Left lung (tissue), 14 donors: ENCODE measurements at places on chromosomes 6 and 20. TPM values are rescaled to one million over a fixed set of nuclear protein-coding genes. Genes with fewer than 3 reads are reported as not detected.

DNA sequence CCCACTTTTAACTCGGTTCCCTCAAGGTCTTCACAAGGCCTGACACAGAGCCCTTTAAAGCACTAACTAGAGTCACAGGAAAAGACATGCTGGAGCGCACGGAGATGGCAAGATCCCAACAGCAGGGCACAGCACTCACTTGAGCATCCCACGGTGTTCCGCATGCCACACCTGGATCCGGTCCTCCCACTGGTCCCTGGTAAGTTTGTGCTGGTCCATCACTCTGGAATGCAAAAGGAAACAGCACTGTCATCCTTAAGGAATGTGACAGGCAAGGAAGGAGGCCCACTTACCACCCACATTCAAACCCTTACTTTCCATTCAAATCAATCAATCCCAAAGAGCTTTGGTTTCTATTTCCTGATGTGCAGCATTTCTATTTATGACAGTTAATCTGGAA, 34.7 kb downstream of the EZR start:
- no peak for DNase-seq

DNA sequence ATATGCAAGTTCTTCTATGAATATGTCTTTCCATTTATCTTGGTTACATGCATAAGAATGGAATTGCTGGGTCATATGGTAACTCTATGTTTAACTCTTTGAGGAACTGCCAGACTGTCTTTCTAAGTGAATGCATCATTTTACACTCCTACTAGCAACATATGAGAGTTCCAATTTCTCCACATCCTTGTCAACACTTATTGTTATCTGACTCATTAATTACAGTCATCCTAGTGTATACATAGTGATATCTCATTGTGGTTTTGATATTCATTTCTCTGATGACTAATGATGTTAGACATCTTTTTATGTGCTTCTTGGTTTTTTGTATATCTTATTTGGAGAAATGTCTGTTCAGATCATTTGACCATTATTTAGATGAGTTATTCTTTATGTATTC, 96.7 kb upstream of the LAMP5 start:
- DNase-seq = no peak

HLA-DPA1 gene
- 46.7 TPM for polyA plus RNA-seq

DNA sequence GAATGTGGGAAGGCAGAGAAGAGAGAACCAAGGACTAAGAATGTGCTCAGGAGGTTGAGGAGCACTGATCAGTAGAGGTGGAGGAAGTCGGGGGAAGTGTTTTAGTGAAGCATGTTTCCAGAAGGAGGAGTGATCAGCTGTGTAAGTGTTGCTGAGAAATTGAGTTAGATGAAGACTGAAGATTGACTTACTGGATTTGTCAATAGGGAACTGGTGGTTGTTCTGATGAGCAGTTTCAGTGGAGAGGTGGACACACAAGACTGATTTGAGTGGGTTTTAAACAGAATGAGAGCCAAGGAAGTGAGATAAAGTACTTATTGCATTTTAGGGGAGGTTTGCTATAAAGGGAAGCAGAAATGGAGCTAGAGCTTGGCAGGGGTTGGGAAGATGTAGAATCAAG, 182.6 kb downstream of the CDKAL1 start:
- no peak for DNase-seq

ELOVL4 gene
- 1.1 TPM for polyA plus RNA-seq

DNA sequence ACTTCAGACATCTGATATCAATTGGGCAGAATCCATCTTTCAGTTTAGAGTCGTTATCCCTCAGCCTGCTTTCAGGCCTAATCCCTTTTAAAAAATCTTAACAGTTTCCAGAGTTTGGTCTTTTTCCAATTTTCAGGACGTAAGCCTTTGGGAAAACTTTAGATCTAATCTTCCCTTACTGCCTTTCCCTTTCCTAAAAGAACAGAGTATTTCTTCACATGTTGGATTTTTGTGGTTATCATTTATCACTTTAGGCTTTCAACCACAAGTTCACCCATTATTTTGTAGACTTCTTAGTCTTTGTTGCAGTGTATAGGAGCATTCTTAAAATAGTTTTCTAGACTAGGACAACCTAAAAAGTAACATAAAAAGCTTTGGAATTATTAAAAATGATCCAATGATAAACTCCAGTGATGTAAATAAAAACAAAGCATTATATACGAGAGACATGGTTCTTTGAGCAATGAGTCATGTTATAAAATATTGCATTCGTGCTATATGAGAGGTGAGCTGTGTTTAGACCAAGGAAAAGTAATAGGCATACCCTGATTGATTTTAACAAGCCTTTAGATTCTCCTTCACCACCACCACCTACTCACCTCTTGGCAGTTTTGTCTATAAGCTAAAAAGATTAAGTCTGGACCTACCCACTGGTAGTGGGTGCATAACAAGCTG, 90.4 kb upstream of the MCHR2 start:
- DNase-seq = no peak

PRDM13 gene
- polyA plus RNA-seq = not detected

- DNase-seq = no peak
Observed at GRCh38 chr6:46053039-46053933, 37.6 kb upstream of the CLIC5 start.

DNA sequence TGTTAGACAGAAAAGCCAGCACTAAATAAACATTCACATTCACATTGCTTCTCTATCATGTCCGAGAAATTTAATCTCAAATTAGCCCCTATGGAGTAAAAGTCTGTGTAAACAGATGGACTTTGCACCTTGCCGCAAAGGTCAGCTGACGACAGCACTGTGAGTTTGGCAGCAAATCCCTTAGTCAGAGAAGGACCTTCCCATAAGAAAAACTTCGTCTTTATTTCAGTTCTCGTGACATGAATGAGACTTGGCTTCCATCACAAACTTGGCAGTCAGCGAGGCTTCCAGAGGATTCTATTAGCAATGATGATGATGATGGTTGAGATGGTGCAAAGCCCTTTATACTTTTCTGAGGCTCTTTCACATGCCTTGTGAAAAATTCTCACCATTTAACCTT, 133.7 kb upstream of the IFNGR1 start:
- DNase-seq = no peak

DNA sequence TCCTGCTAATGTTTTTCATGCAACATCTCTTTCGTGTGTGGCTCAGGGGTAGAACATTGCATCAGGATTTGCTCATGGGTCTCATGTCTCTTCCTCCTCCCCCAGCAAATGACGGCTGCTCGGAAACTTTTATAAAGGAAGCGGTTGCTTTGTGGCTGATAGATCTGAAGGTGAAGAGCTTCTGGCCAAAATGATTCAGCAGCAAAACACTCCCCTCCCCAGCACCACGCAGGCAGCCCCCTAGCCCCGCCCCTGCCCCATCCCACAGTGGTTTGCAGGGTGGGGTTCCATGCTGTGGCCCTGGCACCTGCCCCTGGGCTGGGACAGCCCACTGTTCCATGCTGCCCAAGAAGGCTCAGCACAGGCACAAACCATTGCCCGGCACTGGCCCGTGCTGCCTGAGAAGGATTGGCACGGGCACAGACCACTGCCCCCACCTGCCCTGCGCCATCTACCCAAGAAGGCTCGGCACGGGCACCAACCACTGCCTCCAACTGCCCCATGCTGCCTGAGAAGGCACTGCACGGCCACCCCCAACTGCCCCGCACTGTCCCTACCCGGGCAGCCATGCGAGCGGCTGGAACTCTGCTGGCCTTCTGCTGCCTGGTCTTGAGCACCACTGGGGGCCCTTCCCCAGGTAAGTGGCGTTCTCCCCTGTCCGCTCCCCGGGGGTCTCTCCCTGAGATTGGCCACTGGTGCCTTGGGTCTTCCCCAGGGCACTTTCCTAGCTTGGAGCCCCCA, at the start of gene CST7:
CST7 (plus strand) TSS at position 331 of the 741 bp plus-strand sequence; CDS start at position 568, 237 bp downstream.
- DNase-seq = no peak

HLA-DPB1 gene
- 30.3 TPM for polyA plus RNA-seq

DNA sequence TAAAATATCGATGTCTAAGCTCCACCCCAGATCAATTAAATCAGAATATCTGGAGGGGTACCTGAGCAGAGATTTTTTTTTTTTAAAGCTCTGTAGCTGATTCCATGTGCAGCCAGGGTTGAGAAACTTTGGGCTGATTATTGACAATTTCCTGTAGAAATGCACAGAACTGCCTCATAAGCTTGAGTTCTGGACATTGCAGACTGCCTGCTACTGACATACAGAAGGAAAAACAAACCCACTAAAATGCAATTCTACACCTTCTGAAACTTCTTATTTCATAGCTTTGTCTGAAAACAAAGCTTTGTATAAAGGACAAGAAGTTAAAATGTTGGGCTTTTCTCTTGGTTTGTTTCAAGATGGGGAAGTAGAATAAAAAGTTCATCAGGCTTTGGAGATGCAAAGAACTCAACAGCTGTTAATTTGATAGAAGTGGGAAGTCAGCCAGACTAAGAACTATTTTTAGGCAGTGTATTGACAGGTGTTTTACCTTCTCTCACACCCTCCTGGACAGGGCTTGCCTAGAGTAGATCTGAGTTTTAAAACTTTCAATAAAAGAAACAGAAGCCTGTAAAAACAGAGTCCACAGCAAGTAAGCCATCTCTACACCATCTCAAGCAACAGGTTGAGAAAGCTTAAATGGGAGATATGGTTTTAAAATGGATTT, 147.7 kb downstream of the KCNQ5 start:
- DNase-seq = no peak

OPRM1 gene
- polyA plus RNA-seq = not detected

UTRN gene
- 166 TPM for polyA plus RNA-seq

SPTLC3 gene
- 14.4 TPM for polyA plus RNA-seq

DNA sequence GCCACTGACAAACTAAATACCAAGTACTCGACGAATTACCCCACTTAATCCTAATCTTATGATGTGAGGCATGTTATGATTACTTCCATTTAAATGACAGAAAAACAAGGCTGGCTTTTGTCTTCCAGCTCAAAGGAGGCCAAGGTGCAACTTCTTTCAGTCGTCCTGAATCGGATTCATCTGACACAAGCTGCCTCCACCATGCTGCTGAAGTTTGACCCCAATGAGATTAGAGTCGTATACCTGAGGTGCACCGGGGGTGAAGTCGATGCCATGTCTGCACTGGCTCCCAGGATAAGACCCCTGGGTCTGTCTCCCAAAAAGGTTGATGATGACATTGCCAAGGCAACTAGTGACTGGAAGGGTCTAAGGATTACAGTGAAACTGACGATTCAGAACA, 71.0 kb downstream of the CHD6 start:
- no peak for DNase-seq

TCP11 gene
- polyA plus RNA-seq = 0.79 TPM

WFDC10B gene
- polyA plus RNA-seq = not detected

DNA sequence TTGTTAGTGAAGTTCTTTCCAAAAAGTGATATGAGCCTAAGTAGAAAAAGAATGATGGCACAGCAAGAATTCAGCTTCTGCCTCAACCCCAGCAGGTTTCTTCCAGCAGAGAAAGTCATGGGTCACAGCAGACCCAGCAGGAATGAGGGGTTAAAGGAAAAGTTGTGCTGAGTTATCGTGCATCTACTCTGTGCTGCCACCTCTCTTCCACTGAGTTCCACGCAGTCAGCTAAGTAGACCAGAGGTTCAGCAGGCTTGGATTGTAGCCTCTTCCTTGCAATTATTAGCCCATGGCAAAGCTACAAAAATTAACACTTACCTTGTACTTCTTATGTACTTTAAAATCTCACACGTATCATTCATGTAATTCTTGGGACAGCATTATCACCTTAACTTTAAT, 510.8 kb downstream of the PTPRT start:
- DNase-seq = peak; percentile 6

- DNase-seq = no peak
Observed at GRCh38 chr6:36593569-36594028, 563 bp upstream of the SRSF3 start.

GPR63 gene
- polyA plus RNA-seq = 2.6 TPM

DNA sequence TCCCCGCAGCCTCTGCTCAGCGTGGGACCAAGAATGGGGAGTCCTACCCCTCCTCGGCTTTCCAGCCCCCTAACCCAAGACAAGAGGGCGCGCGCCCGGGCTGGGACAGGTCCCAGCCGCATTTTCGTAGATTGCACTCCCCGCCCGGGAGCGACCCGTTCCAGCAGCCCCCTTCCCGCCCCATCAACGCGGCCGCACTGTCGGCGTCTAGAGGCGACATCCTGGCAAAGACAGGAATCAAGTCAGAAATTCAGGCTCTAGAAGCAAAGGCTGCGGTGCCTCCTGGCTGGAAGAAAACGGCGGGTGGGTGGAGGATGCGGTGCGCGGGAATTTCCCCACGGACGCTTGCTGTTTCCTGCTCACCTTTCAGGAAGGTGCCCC, 957 bp downstream of the PROKR2 start:
- no peak for DNase-seq

- DNase-seq = no peak
Observed at GRCh38 chr20:15857173-15857784, 716.0 kb downstream of the KIF16B start.

ZNF341 gene
- 5.0 TPM for polyA plus RNA-seq

TBCC gene
- polyA plus RNA-seq = 15.6 TPM

DNA sequence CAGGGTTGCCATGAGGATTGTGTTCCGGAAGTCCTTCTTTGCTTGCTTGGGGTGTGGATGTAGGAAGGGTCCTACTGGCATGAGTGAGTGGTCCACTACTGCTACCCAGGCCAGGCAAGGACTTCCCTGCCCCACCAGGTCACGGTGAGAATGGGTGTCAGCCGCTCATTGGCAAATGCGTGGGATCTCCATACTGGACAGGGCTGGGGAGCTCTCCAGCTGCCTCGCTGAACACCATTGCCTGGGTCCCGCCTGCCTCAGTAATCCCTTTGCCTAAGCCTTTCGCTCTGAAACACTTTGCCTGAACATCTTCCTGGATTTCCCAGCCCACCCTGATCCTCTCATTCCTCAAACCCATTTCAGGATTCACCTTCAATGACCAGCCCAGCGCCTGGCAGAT, 59.5 kb downstream of the CTCFL start:
- no peak for DNase-seq

- DNase-seq = no peak
Observed at GRCh38 chr6:5108068-5108467, 22.9 kb downstream of the PPP1R3G start.

GRCh38 chr6:41813956-41814355, 26.5 kb downstream of the TOMM6 start:
- no peak for DNase-seq

ADGRF1 gene
- polyA plus RNA-seq = 0.45 TPM

GRCh38 chr6:24759718-24760117, 15.0 kb upstream of the GMNN start:
- DNase-seq = no peak

SLC22A2 gene
- 0.04 TPM for polyA plus RNA-seq

GRCh38 chr6:36855750-36856149, 16.5 kb upstream of the CPNE5 start:
- DNase-seq = no peak

NRSN1 gene
- polyA plus RNA-seq = 0.42 TPM

DNA sequence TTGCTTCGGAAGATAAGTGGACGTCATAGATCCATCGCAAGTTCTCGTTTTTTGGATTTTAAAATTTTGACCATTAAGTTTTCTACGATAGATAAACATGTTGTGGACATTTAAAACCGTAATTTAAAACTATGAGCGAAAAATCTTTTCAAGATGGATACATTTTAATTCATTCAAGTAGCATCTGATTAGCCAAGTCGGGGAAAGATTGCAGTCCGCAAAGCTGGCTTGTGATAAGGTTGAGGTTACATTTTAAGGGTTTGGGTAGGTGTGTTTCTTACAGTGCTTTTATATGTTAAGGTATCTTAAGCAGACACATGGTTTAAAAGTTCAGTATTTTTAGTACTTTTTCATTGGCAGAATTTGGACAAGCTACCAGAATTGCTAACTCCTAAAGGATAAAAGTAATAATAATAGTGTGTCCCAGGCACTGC, 1.2 kb downstream of the WTAP start:
- DNase-seq = no peak
